ENCODE measurements at places on chromosomes 7 and 10.

DNA sequence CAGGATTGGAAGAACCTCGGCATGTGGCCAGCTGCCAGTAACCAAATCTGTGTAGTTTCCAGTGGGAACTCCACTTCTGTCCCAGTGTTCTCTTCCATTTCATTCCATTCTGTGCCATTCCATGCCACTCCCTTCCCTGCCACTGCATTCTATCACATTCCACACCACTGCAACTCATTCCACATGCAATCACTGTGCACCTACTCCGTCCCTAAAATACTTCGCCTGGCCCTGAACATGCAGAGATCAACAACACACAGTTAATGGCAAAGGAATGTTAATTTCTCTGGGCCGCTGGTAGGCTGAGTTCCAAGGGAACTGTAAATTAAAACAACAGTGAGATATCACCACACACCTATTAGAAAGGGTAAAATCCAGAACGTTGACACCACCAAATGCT is 64.8 kb downstream of the AKR1B1 start:
- DNase-seq: no peak

GRCh38 chr7:52726986-52727385 is 308.4 kb upstream of the POM121L12 start:
- DNase-seq: no peak

DNA sequence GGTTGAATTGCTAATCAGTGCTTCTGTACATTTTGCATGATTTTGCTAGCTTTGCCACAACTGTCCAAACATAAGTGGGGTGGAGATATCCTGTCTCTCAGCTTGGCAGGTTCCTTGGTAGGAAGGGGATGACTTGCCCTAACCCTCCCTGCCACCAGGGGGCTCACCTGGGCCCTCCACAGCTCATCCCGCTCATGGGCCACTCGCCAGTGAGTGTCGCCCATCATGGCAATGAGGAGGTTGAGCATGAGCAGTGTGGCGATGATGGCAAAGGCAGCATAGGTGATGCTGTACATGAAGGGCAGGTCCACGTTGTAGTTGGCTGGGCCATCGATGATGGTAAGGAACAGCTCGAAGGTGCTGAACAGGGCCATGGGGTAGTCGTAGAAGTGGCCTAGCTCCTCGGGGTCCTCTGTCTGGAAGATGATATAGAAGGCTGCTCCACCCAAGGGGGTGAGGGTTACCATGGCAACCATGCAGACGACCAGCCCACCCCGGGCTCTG is 12.2 kb downstream of the TRPV6 start:
- DNase-seq: no peak

DNA sequence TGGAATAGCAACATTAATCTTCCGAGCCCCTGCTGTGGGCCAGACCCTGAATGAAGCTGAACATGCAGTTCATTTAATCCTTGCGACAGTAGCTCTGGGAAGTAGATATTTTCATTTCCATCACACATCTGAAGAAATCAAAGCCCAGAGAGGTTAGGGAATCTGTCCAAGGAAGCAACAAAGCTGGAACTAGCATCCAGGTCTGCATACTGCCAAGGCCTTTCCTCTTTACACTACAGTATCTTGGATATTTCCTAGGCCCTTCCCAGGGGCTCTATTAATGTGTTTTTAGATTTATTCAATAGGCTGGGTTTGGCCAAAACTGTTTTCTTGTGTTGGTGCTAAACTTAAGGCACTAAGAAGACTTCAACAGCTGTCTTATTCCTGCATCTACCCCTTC is 48.1 kb downstream of the FAM13C start:
- no peak for DNase-seq

DNA sequence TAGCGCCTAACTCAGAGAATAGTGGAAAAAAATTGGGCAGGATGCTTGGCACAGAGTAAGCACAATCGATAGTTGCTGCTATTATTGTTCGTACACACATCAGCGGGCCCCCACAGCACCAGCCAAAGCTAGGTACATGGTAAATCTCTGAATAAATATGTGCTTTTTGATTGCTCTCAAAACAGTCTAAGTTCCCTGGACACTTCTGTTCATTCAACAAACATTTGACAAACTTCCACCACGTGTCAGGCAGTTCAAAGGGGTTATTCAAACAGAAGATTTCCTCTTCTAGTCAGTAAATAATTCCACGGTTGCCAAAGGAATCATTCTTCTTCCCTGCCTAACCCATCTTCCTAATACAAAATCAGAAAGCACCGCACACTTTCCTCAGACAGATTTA is 150.8 kb downstream of the DGKI start:
- no peak for DNase-seq

DNA sequence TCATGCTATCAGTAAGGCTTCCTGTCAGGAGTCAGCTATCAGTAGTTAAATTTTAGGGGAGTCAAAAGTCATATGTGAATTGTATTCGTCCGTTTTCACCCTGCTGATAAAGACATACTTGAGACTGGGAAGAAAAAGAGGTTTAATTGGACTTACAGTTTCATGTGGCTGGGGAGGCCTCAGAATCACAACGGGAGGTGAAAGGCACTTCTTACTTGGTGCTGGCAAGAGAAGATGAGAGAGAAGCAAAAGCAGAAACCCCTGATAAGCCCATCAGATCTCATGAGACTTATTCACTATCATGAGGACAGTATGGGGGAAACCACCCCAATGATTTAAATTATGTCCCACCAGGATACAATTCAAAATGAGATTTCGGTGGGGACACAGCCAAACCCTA is 47.1 kb downstream of the KLF6 start:
- no peak for DNase-seq

DNA sequence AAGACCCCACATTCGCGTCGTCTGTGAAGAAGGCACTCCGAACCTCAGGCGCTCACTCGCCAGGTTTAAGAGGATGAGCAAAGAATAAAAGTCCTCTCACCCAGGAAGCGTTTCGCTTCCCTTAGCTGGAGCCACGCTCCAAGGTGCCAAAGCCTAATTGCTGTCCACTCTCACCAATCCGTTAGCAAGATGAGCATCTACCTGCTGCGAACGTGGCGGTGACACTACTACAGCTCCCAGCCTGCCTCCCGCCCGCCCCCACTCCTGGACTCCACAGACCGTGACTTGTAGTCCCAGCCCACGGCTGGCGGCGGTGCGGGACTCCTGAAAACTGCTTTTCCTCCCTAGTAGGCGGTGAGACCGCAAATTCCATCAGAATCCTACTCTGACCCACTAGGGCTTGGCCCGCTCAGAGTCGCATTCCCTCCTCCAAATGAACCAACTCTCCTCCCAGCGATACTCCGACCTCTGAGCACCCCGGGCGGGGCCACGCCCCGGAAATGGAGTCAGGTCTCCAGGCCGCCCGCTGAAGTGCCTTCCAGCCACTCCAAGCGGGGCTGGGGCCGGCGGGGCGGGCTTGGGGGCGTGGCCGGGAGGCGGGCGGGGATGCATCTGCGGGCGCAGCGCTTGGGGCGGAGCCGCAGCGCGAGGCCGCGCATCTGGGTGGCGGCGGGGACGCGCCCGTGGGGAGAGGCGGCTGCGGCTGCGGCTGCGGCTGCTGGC is 521 bp upstream of the PTPN12 start:
- peak; percentile 81 for DNase-seq

DNA sequence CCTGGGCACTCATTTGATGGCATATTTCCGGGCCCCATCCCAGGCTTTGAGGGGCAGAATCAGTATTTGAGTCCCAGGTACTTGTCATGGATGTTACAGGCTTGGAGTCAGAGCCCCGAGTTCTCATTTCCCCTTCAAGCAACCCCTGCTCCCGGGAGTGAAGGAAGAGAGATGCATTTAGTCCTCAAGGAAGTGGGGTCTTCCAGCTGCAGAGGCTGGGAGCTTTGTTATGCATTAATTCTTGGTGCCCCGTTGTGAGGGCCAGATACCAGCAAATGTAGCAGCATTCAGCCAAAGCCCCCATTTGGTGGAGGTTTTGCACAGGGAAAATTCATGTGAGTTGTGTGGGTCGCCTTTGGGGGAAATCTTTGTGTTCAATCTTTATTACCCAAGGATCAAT is 38.7 kb upstream of the TCERG1L start:
- DNase-seq: no peak

DNA sequence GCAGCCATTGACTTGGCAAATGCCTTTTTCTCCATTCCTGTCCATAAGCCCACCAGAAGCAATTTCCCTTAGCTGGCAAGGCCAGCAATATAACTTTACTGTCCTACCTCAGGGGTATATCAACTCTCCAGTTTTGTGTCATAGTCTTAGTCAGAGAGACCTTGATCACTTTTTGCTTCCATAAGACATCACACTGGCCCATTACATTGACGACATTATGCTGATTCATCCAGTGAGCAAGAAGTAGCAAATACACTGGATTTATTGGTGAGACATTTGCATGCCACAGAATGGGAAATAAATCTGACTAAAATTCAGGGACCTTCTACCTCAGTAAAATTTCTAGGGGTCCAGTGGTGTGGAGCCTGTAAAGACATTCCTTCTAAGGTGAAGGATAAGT is 649.7 kb upstream of the ANKRD30A start:
- no peak for DNase-seq

- DNase-seq: no peak
Observed at GRCh38 chr7:30136117-30136731, 1.4 kb downstream of the MTURN start.

- DNase-seq: no peak
Observed at GRCh38 chr7:111168182-111168581, 77.3 kb downstream of the LRRN3 start.

DNA sequence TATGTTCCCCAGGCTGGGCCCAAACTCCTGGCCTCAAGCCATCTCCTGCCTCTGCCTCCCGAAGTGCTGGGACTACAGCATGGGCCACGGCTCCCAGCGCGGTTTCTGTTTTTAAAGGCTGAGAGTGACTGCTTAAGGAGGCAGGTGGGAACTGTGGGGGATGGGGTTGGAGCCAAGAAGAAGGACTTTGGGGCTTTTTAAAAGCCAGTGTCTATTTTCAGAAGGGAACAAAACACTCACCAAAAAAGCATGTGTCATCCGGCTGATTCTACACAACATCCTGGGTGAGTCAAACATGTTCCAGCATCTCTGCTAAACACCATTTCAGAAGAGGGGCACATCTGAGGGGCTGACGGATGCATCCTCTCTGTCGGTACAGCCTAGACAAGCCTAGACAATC is 824.5 kb downstream of the TYW1 start:
- DNase-seq: no peak

- DNase-seq: no peak
Observed at GRCh38 chr10:79142522-79143309, 74.0 kb downstream of the ZMIZ1 start.

DNA sequence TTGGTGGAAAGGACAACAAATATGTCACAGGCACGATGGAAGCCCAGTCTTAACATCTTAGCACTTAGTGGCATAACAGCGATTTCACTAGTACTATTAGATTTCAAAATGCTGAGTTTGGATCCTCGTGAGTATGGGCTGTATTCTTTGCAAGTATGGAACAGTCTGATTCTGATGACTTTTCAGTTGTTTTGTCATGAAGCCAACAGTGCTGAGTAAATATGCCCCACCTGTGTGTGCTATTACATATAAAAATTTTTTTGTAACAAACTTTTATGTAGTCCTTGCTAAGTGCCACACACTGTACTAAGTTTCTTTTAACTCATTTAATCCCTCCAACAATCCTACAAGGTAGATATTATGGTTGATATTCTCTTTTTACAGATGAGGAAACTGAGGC is 30.8 kb downstream of the MTURN start:
- no peak for DNase-seq

DNA sequence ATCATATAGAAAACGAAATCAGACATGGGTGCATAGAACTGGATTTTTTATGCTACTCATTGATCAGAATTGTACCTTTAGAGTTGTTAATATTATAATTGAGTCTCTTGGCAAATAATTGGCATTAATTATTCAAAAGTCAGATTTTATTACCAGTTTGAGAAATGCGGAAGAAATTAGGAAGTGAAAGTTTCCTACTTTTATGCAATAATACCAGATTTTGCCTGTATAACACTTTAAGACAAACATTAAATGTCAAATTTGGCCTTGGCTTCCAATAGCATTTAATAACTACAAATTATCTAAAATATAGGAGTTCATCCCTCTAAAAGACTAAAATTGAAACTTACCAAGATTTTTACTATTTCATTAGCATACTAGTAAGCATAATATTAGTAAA is 6.8 kb upstream of the TFEC start:
- DNase-seq: no peak

DNA sequence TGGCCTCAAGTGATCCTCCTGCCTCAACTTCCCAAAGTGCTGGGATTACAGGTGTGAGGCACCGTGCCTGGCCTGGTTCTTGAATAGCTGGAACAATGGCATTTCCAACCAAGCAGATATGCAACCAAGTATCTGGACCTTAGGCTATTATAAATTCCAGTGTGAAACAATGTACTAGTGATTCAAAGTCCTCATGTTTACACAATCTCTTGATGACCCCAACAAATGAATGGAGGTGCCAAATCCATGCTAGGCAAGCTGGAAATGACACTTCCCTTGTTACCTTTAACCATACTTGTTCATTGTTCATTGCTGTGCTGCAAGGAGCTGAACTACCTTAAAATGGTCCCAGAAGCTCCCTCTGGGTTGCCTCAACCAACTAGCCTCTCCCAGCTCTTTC is 282.2 kb upstream of the KLF14 start:
- DNase-seq: no peak

DNA sequence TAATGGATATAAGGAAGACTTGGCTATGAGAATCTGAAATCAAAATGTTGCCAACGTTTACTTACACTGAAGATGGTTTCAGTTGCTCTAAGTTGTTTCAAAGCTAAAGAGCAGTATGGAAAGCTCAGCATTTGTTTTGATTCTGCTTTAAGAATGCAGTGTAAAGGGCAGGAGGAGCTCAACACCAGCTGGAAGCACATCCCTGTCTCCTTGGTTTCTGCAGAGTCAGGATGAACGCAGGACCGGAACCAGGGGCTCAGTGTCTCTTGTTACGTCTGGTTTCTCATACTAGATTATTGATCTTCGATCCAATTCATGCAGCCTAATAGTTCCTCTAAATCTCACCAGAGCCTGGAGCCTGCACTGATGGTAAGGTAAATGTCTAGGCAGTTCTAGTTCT is 24.1 kb downstream of the ZRANB1 start:
- DNase-seq: no peak

GRCh38 chr10:77409697-77410471 is 227.7 kb downstream of the KCNMA1 start:
- no peak for DNase-seq

DNA sequence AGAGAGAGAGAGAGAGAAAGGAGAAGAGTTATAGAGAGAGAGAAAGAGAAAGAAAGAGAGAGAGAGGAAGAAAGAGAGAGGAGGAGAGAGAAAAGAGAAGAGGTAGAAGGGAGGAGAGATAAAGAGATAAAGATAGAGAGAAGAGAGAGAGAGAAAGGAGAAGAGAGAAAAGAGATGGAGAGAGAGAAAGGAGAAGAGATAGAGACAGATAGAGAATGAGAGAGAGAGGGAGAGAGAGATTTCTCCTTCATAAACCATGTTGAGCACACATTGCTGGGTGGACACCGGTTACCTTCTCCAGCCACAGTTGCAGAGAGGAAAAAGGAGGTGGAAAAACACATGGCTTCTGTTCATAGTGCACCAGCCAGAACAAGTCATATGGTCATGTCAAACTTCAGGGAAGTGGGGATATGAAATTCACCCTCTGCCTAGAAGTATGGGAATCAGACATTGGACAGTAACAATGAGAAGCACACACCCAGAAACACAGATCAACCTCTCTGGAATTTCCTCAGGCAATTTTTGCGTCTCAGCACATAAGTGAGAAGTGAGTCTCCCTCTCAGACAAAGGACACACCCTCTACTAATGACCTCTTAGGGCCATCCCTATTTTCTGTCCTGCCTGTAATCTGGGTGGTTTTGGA is 172.5 kb upstream of the SVIL start:
- no peak for DNase-seq

- DNase-seq: no peak
Observed at GRCh38 chr10:87931836-87932230, 68.4 kb downstream of the PTEN start.
